ENCODE measurements at places on chromosomes 11 and 22.

DNA sequence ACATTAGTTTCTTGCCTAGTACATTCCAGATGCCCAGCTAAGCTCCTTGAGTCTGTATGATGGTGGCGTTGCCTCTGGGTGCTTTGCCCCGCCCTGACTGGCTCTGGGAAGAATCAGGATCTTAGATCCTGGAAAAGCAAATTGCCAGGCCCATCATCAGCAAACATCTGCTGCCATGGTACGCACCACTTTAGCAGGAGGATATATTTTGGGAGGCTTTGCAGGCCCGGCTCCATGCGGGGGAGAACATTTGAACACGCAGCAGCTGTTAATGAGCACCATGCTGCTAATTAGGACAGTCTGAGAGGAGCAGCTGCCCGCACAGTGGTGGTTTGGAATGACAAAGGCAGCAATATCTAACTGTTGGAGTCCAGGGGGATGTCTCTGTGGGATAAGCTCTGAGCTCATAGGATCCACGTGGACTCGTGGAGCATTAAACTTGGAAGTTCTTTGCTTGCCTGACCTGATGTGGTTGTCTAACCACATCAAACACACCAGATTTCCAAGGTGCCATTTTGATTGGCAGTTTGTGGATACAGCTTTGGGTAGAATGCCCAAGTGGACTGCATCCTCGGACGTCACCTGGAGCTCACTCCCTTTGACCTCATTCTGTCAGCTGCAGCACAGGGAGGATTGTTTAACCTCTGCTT, 217.0 kb upstream of the ZBED5 start:
- DNase-seq, result no peak

GRCh38 chr11:37946155-37946766, 1348.2 kb upstream of the RAG2 start:
- no peak for DNase-seq

- DNase-seq, result no peak
These were observed 80.8 kb downstream of the HORMAD2 start for GRCh38 chr22:30161051-30161469.

DNA sequence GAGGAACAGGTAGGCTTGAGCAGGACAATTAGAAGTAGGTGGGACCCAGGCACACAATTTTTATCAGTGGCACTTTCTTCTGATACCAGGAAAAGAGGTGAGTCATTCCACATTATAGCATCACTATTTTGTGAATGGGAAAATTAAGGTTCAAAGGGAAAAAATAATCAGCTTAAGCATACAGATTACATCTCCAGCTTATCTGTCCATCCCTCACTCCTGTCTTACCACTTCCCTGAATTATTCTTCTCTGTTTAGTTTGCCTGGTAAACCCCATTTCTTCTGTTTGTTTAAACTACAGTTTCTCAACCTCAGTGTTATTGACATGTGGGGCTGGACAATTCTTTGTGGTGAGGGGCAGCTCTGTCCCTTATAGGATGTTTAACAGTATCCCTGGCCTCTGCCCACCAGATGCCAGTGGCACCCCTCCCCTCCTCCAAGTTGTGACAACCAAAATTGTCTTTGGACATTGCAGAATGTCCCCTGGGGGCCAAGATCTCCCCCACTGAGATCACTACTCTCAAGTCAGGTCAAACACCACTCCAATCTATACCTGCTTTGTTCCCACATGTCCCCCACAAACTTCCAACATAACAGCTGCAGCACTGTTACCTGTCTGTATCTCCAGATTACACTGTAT, 8.5 kb upstream of the XBP1 start:
- DNase-seq, result no peak

GRCh38 chr11:57502870-57503269, 12.6 kb downstream of the SLC43A1 start:
- no peak for DNase-seq

Data from AG04449 (cell line).